ENCODE measurements at places on chromosomes 4 and X. TPM values are rescaled to one million over a fixed set of nuclear protein-coding genes. Genes with fewer than 3 reads are reported as not detected.

The SPANXB1 gene
- total RNA-seq: not detected

DNA sequence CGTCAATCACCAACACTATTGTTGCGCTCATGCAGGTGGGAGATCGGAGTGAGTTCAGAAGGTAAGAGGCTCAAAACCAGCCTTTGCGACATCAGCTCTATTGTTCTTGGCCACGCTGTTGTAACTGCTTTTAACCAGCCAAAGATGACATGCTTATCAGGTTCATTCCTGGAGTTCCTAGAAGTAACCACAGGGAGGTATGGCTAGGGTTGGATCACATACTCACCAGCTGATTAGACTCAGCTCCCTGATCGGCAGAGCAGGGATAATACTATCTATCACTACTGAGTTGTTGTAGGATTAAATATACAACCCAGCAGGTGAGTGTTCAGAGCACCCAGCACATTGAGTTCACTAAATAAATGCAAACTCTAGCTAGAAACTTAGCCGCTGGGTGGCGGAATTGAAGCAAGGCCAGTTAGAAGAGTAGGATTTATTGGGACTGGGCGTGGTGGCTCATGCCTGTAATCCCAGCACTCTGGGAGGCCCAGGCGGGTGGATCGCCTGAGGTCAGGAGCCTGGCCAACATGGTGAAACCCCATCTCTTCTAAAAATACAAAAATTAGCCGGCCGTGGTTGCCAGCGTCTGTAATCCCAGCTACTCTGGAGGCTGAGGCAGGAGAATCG lies 12.4 kb downstream of the SLC34A2 start:
- H3K27ac ChIP-seq: no peak overlapping the region
- no peaks in the 10 kb centered on the region for H3K36me3 ChIP-seq
- H3K4me3 ChIP-seq: no peak overlapping the region
- no peak for DNase-seq
- no peaks in the 10 kb centered on the region for H3K4me1 ChIP-seq

GRCh38 chr4:116122124-116122523 lies 963.3 kb downstream of the TRAM1L1 start:
- H3K4me1 ChIP-seq: no peaks in the 10 kb centered on the region

GRCh38 chr4:147516133-147516532 lies 35.2 kb downstream of the EDNRA start:
- DNase-seq: no peak
- no peaks in the 10 kb centered on the region for H3K36me3 ChIP-seq
- H3K27ac ChIP-seq: no peak overlapping the region
- H3K27me3 ChIP-seq: peaks cover 4% of the 10 kb centered on the region

DNA sequence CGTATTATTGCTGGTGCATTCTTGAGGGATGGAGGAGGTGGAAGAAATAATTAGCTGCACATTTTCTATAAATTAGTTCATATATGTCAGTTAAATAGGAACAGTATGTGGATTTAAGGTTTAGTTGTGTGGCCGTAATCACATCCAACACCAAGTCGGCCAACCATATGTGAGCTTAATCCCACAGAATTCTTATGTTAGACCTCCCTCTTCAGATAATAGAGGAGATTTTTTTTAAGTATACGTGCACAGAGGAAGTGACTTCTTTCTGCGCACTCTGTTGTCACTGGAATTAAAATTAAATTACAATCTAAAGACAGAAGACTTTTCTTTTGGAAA lies 2.1 kb downstream of the SEPTIN11 start:
- no peaks in the 10 kb centered on the region for H3K27me3 ChIP-seq
- H3K4me1 ChIP-seq: peaks cover 37% of the 10 kb centered on the region
- peak overlapping the region; percentile 86 for H3K4me3 ChIP-seq
- DNase-seq: no peak
- peaks cover 27% of the 10 kb centered on the region for H3K36me3 ChIP-seq
- H3K27ac ChIP-seq: no peak overlapping the region

DNA sequence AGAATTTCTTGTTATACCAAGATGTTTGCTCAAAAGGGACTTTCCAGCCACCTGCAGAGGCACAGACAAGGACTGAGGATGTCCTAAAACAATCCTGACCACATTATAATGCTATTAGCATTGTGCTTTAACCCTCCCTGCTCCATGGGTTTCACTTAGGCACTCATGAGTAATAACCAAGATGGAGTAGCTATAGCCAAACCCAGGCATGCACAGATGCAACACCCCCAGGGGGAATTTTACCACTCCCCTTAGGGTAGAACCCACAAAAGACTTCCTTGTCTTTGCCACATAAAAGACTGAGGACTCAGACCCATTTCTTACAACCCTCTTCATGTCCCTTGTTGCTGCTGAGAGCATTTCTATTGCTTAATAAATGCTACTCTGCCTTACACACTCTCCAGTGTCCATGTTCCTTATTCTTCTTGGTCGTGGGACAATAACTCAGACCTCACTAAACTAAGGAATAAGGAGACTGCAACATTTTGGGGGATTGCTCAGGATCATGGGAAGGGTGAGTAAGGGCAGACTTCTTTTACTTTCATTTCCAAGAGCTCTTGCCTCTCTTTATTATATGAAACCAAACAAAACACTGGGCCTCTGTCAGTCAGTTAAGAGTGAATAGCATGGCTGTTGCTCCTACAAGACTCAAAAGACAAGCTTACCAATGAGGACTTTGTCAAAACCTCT lies 103.5 kb downstream of the TECRL start:
- H3K27me3 ChIP-seq: no peaks in the 10 kb centered on the region
- H3K36me3 ChIP-seq: no peaks in the 10 kb centered on the region
- no peak overlapping the region for H3K27ac ChIP-seq
- no peak overlapping the region for H3K4me3 ChIP-seq
- no peaks in the 10 kb centered on the region for H3K4me1 ChIP-seq
- no peak for DNase-seq

DNA sequence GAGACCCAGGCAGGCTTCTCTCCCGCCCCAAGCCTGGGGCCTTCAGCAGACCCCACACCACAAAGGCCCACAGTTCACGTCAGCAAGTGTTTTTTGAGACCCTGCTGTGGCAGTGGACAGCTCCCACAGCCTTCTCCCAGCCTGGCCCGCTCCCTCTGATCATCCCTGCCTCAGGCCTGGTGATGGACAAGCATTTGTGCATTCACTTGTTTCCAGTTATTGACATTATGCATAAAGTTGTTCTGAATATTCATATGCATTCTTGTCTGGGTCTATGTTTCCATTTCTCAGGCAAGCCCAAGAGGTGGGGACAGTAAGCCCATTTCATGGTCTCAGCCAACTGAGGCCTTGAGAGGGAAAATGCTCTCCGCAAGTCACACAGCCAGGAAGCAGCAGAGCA lies 14.7 kb downstream of the TRO start:
- no peak for DNase-seq
- H3K4me3 ChIP-seq: no peak overlapping the region
- no peaks in the 10 kb centered on the region for H3K27me3 ChIP-seq
- no peak overlapping the region for H3K27ac ChIP-seq

DNA sequence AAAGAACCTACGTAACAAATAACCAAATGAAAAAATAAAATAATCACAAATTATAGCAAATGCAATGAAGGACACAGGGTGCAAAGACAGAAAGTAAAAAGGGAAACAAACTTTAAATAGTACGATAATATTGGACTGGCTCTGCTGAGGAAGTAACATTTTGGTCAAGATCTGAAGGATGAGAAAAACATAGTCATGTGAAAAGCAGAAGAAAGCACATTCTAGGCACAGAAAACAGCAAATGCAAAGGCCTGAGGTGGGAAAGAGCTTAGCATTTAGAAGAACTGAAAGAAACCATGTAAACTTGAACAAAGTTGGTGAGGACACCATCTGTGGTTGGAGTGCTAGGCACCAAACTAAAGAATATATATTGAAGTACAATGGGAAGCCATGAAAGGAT lies 111.2 kb downstream of the PPP3CA start:
- no peak overlapping the region for H3K27ac ChIP-seq
- H3K27me3 ChIP-seq: no peaks in the 10 kb centered on the region
- H3K4me3 ChIP-seq: no peak overlapping the region
- H3K36me3 ChIP-seq: peaks cover 3% of the 10 kb centered on the region
